ENCODE measurements at places on chromosomes 2 and 18.

GRCh38 chr2:164014068-164014731 lies 278.4 kb upstream of the FIGN start:
- DNase-seq = no peak

- DNase-seq = no peak
Observed at GRCh38 chr2:241071677-241072111, 30.4 kb downstream of the MTERF4 start.

DNA sequence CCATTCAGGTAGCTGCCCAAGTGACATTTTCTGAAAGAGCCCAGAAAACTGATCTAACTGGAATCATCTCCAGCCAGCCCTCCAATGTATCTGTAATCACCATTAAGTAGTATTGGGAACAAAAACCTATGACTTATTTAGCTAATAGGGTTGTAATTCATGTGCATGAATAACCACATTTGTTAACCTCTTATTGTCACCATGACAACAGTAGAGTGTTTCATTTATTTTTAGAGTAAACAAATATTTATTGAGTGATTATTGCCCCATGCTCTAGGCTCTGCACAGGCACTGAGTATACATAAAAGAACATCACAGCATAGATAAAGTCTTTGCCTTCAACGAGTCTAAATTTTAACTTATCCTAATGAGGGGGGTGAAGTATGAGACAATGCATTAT lies 265.4 kb upstream of the UBE2E3 start:
- DNase-seq = no peak

DNA sequence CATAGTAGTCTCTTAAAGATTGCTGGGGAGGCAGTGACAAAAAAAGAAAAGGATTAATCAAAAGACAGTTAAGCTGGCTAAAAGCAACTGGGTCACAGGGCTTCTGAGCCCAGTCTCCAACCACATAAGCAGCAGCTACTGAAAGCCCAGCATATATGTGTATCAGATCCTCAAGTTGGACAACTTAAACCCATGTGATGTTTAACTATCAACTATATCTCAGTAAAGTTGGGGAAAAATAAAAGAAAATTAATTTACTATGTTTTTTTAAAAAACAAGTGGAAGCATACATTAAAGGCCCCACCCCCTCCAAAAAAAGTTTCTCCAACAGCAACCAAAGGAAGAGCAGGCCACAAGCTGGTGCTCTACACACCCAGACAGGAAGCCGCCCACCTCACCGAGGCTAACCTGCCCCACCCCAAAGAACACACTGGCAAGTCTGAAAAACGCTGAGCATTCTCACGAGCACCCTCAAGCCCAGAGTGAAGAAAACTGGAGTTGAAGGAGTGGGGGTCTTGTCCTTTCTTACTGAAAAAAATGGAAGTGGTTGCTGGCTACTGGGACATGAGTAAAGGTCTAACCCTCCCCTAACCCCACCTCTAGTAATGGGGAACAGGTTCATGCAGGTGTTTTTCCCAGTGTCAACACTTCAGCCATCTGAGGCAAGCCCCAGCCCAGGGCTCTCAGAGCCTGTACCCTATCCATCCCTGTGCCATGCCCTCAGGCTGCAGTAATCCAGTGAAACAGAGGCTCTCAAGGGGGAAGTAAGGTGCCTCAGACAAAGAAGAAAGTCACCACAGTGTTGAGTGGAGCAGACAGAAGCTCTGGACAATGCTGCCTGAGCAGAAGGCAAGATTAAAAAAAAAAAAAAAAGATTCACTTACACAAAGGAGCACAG lies 106.3 kb downstream of the GYPC start:
- no peak for DNase-seq

Measured in A673 (cell line).